ENCODE measurements at places on chromosomes 1 and 21.

DNA sequence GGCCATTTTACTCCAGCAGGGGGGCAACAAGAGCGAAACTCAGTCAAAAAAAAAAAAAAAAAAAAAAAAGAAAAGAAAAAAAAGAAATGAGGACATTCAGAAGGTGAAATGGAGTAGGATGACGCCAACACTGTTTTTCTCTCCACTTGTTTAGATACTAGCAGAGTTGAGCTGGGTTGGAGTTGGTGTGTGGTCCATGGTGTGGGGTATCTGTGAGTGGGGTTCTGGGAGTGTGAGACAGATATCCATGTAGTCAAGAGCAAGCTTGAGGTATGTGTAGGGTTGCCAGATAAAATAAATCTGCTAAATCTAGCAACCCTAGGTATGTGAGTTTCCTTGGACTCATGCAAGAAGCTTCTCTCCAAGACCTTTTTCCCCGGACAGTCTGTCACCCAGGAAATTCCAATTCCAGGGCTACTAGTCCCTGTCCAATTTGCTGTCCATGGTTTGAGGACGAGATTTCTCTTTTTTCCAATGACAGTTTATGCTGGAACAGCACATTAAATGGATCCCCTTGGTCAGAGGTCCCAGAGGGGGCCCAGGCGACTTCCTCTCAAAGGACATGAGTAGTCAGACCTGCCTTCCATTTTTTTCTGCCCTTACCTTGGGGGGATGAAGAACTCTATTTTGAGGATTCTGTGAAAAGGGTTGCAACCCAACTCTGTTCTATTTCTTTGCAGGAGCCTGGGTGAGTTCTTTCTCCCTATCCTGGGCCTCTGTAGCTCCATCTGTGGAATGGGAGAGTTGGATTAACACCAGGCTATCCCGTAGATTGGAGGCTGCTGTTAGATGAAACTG is 2.1 kb upstream of the FOXD2 start:
- no peak for DNase-seq

GRCh38 chr1:214550857-214551435 is 456 bp downstream of the PTPN14 start:
- no peak for DNase-seq

DNA sequence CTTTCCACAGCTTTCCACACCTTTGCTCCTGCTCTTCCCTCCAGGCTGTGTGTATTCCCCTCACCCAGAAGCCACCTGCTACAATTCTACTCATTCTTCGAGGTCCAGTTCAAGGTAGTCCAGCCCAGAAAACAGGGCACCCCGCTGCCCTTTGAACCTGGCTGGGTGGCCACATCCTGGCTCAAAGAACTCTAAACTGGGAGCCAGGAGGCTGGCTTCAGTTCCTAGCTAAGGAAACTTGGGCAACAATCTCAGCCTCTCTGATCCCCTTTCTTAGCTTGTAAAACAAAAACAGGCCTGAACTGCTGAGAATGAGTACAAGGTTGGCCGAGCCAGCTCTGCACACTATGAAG is 4.7 kb downstream of the EDN2 start:
- DNase-seq = no peak

DNA sequence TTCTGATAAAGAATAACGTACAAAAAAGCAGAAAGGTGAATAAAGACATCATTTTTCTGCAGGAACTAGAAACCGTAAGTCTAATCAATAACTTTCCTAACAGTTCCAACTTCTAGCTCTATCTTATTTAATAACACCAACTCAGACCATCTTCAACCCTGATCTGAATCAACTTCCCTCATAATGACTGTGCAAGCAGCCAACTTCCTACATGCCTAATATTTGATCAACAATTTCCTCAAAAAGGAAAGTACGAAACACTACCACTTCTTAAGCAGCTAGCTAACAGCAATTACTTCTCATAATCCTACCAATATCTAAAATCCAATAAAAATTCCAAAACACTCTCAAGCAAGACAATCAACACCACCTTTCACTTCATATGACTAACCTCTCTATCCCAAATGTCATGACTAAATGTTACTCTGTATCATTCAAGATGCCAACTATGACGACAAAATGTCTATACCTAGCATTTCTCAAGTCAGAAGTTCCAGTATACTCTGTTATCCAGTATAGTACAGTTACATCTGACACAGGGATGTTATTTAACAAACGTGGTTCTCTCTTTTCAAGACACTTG is 1.7 kb downstream of the COP1 start:
- no peak for DNase-seq

DNA sequence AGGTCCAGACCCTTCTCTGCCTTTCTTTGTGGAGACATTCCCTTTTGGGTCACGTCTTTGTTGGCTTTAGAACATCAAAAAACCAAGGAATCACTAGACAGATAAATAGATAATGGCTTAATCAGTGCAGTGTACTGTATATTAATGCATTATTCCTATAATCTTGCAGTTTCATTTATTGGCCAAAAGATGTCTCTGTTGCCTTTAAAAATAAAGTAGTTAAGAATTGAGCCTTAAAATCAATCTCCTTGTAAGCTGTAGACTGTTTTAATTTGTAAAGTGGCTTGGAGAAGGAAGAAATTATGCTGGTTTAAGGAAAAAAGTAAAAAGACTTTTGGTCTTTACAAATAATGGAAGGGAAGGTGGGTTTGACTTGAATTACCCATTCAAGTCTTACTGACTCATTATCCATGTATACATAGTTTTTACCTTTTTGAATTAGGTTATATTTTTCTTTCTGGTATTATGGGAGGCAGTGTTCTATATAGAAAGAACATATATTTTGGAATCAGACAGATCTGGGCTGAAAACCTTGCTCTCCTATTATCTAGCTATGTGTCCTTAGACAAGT is 84.6 kb downstream of the VPS13D start:
- DNase-seq = peak; percentile 32

DNA sequence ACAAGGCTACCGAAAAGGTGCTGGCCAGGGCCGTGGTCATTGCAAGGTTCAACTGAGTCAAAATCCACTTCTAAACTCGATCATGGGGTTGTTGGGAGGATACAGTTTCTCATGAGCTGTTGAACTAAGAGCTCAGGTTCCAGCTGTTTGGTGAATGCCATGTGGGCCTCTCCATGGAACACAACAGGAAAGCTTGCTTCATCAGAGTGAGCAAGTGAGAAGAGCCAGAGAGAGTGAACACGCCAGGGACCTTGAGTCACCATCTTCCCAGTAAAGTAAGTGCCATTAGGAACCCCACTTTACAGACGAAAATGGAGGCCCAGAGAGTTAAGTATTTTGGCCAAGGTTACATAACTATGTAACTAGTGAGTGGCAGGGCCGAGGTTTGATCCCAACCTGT is 475.1 kb upstream of the VAMP3 start:
- DNase-seq = no peak

DNA sequence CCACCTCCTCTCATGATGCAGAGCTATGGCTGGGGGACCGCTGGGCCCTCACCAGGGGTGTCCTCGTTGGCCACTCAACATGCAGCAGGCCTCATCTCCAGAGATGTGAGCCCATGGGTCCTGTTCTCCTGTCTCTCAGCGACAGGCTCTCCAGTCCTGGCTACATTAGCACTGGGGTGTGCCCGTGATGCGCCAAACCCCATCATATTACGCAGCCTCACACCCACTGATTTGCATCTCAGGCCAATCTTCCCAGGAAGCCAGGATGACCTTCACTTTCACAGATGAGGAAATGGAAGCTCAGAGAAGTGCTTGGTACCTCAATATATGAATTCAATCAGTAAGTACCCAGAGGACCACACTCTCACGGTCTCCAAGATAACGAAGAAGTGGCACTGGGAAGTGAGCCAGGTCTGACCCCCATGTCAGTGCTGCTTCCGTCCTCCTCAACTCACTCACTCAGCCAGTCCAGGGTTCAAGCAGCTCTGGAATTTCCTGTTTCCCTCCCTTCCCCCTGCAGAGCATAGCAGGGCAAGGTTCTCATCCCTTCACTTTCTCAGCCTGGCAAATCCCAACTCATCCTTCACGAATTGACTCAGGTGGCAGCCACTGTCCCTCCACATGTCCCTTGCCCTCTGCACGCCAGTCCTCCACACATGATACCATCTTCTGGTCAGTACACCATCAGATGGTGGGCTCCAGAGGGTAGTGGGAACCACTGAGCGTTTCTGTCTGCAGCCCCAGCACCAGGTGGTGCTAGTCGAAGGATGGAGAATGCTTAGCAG is 28.9 kb upstream of the EVA1B start:
- no peak for DNase-seq

- DNase-seq = no peak
These were observed 34.6 kb upstream of the WNT4 start for GRCh38 chr1:22177354-22178003.

DNA sequence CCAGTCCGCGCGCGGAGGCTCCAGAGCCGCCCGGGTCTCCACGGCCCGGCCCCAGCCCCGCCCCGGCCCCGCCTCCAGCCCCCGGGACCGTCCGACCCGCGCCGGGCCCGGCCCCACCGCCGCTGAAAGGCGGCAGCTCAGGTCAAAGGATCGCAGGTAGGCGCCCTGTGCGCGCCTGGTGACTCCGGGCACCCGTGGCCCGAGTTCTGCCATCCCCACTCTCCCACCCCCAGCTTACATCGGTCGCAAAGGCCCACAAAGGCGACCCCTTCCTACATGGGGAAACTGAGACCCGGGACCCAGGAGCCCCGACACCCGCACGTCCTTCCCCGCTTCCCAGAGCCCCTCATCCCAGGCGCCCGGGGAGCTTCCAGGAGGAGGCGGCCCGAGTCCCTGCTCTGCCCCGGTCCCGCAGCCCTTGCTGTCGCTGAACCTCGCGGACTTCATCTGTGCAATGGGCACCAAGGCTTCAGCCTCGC is at the start of gene TMEM200B:
Gene TMEM200B, minus strand, starts transcription at position 17 of the 479 bp plus-strand sequence. CDS start 2,075 bp downstream, outside the sequence.
- no peak for DNase-seq

GRCh38 chr1:8283058-8283884 is 34.6 kb upstream of the SLC45A1 start:
- DNase-seq = no peak

GRCh38 chr21:16624479-16625118 is 888.2 kb upstream of the CXADR start:
- no peak for DNase-seq

DNA sequence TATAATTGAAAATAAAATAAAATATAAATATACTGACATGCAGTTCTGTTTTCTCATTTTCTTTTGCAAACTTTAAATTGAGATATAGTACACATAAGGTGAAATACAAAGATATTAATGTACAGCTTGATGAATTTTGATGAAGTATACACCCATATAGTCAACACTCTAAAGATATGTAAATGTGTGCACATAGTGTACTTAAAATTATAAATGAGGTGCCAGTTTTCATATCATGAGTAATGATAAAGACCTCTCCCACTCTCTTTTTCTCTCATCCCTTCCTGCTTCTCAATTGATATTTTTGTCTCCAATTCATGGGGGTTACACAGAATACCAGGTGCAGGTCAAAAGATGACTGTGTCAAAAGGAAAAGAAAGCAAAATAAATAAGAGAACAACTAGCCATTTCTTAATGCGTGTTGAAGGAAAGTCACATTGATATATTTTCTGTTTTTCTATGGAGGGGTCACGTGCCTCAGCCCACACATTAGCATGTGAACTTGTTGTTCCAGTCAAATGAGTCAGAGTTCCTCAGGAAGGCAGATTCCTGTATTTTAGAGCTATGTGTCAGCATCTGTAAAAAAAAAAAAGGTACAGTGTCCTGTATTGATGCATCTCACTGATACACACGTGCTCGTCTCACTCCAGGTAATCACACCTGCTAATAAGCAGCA is 64.3 kb upstream of the HOOK1 start:
- DNase-seq = peak; percentile 73

- DNase-seq = no peak
These were observed 40.5 kb downstream of the EPHB2 start for GRCh38 chr1:22751124-22751531.

- DNase-seq = no peak
These were observed 670 bp downstream of the ST3GAL3 start for GRCh38 chr1:43708002-43708410.

DNA sequence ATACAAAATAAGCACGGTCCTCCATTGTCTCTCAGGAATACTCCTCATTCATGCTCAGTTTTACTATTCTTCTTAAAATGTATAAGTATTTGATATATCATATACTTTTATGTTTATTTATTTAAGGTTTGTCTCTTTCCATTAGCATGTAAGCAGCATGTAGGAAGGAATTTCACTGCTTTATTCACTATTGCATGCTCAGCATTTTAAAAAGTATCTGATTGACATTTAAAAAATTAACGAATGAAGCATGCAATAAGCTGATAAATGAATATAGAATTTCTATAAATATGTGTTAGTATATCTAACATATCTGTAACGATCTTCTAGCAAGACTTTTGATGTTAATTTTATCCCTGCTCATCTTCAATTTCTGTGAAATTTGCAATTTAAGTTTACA is 402.7 kb upstream of the BRINP3 start:
- DNase-seq = no peak

- DNase-seq = no peak
These were observed 36.0 kb upstream of the TTC4 start for GRCh38 chr1:54679706-54680105.

DNA sequence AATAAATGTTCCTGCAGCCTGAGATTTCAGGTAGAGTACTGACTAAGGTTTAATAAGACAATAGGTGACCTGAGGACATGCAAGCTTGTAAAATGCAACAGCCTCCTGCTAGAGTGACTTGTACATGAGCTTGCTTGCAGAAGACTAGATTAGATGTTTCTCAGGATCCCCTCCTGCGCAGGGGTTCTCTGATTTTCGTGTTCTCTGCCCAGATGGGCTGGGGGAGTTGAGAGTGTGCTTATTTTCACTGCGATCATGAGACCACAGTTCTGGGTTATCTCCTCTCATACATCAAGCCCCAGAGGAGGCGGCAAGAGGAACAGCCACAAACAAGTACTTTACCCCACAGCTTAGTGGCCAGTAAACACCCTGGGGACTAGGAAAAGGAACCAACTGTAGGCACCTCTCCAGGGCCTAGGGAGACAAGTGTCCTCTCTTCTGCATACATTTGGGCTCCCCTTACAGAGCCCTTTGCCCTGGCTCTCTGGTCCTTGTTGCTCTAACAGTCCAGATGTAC is 8.0 kb downstream of the TMEM81 start:
- no peak for DNase-seq

DNA sequence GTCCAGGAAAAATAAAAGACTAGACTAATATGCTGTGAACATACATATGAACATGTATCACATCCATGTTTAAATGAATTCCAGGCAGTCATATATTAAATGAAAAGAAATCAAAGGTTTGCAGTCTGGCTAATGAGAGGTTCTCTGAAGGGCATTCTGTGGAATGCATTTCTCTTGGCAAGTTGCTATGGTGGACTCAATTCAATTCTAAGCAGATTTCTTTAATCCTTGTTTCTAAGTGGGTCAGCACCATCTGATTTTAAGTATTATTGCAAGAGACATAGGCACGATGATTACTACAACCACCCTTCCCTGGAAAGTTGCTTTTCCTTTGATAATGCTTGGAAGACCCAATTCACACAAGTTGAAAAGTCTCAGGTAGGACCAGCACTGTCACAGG is 23.9 kb upstream of the ABCA4 start:
- no peak for DNase-seq

- peak; percentile 28 for DNase-seq
These were observed 690.5 kb downstream of the BRINP3 start for GRCh38 chr1:189787201-189787600.

DNA sequence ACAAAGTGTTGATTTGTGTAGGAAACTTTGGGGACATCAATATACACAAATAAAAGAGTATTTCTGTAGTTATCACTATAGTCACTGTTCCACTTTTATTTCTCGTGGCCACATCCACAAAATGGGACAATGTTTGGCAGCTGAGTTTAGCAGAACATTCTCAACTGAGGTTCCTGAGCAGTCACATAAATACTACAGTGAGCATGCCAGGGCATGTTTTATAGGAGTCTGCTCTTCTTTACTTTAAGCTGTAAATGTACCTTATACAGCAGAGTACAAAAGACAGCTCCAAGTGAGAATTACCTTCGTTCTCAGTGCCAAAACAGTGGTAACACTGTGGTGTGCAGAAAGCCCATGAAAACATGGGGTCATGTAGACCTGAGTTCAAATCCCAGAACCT is 5.0 kb downstream of the BTG3 start:
- no peak for DNase-seq

Data from astrocyte of the cerebellum (primary cell).